A549 treated with Hydrocortisone at 1 μM for 4 hours (cell line): ENCODE measurements at places on chromosomes 5 and 9. TPM values are rescaled to one million over a fixed set of nuclear protein-coding genes. Genes with fewer than 3 reads are reported as not detected.

ISL1 gene
- 0.05 TPM in 1 of 5 replicates, not detected in the others for total RNA-seq

DEPDC1B gene
- 13.2 to 17.6 TPM (median 15.0 TPM) in 5 replicates for total RNA-seq

IL13 gene
- 0.08 TPM in 1 of 5 replicates, not detected in the others for total RNA-seq

IFNA13 gene
- total RNA-seq = not detected in 5 replicates
